ENCODE measurements at places on chromosomes 1 and 21. TPM values are rescaled to one million over a fixed set of nuclear protein-coding genes. Genes with fewer than 3 reads are reported as not detected.

The S100A8 gene
- not detected for total RNA-seq

The OR2M3 gene
- not detected for total RNA-seq

The CD1B gene
- total RNA-seq = not detected

The GPR37L1 gene
- not detected for total RNA-seq

The UBIAD1 gene
- 11.7 TPM for total RNA-seq

The LAMC2 gene
- 2.0 TPM for total RNA-seq

The FAM151A gene
- total RNA-seq = not detected

The CASQ1 gene
- total RNA-seq = 0.18 TPM

The TDRD10 gene
- not detected for total RNA-seq

The VHLL gene
- total RNA-seq = not detected

The ATP6V1G3 gene
- total RNA-seq = not detected

The NT5C1A gene
- total RNA-seq = not detected

The NVL gene
- total RNA-seq = 27.6 TPM

The LPAR3 gene
- 3.6 TPM for total RNA-seq

The GNAT2 gene
- total RNA-seq = 0.18 TPM

The FCRL4 gene
- total RNA-seq = not detected

The F11R gene
- total RNA-seq = 0.36 TPM

The PEAR1 gene
- 10.8 TPM for total RNA-seq

The LCE3E gene
- not detected for total RNA-seq
